Cerebellum (tissue), 4 donors: ENCODE measurements at places on chromosomes 12 and 14.

DNA sequence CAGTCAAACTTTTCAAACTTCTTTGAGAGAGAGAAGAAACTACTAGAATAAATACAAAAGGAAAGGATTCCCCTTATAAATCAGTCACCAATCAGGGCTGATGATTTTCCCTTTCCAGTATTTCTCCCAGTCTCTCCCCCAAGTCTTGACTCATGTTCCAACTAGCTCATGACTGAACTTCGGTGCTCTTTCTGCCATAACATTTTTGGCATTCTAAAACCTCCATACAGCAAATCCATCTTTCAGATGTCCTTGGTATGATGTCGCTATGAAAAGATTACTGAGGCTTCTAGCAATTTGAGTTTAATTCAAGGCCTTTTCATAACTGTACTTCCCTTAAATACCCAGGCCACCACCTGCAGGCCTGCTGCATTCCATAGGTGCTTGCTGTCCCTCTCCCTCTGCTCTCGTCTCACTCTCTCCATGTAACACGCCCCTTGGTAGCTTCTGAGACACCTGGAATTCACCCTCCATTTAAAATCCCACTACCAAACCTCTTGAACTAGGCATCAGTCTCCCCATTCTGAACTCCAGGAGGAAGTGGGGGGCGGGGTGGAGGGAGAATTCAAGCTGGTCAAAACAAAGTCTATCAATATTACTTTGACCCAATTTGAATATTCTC lies 2.4 kb downstream of the PRKD1 start:
- no peak for DNase-seq

- DNase-seq = no peak
Observed at GRCh38 chr12:47102406-47102805, 22.6 kb upstream of the AMIGO2 start.

GRCh38 chr14:27686137-27686536 lies 1080.5 kb upstream of the FOXG1 start:
- DNase-seq = no peak

DNA sequence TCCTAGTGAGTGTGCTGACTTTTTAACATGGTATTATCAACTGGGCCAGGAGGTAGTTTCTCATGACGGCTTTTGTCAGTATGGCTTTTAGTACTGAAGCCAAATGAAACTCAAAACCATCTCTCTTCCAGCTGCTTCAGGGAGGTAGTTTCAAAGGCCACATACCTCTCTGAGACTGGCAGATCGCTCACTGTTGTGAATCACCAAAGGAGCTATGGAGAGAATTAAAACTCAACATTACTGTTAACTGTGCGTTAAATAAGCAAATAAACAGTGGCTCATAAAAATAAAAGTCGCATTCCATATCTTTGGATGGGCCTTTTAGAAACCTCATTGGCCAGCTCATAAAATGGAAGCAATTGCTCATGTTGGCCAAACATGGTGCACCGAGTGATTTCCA lies 141.1 kb downstream of the HMGA2 start:
- no peak for DNase-seq

DNA sequence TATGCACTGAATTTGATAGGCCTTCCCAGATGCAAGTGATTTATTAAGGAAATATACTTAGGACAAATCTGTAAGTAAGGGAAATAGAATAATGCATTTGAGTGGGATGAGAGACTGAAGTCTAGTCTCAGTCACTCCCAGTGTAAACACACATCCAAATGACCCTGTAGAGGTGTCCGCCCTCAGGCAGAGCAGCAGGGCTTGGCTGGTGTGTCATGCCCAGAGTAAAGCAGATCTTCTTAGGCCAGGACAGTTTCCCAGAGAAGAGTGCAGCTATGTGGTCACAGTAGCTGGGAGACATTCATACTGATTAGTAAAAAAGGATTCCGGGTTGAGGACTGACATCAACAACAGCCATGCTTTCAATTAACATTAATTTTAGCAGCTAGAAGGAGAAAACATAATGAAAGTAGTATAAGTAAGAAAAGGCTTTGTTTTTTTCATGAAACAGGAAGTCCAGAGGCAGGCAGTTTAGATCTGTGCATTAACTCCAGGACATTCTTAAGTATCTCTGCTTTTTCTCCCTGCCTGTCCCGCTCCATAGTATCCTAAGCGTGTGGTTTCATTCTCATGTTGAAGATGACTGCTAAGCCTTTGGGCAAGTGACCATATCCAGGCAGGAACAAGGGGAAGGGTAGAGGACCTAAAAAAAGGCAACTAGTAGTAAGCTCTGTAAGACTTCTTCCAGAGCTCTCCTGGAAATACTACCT lies 35.7 kb downstream of the CNTN1 start:
- DNase-seq = no peak

DNA sequence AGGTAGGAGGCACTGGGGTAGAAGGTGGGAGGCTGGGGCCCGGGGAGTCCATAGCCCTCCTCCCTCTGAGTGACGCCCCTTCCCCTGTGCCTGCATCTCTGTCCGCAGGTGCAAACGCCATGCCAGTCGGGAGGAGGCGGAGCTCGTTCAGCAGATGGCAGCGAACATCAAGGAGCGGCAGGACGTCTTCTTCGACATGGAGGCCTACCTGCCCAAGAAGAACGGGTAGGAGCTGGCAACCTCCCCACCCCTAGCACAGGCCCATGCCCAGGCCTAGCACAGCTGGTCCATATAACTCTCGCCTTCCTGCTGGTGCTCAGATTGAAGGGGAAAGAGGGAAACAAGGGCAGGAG lies 35.6 kb downstream of the TMEM120B start:
- peak; percentile 50 for DNase-seq

DNA sequence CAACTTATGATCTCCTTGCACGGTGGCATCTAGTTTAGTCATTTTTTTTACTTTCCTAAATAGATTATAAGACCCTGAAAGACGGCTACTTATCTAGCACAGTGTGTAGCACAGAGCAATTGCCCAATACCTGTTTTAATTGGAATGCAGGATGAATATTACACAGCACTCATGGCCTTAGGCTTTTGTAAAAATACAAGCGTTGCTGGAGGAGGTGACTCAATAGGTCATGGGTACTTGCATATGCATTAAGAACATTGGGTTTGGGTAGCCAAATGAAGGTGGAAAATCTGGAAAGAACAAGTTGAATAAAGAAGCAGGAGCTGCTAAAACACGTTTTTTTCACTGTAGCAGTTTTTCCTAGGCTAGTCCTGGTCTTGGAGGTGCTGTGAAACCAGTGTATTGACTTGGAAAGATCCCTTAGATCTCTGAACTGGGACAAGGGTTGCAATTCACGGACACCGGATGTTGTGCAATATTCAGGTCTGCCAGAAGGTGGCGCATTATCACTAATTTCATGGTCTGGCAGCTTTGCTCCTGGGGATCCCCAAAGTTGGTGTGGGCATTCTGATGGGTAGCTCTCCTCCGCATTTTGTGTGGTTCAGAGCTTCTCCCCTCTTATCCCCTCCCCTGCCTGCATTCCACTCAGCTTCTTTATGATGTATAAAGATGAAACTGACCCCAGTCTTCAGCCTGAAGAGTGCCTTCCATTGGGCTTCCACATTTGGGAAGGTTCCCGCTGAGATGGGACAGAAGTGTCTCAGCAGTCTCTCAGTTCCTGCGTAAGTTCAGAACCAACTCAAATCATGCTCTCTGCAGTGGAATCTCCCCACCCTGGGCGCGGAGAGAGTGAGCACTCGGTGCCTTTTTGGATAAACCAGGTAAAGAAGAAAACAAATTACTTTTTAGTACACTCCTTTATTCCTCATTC lies 278.3 kb downstream of the NRXN3 start:
- peak; percentile 52 for DNase-seq

DNA sequence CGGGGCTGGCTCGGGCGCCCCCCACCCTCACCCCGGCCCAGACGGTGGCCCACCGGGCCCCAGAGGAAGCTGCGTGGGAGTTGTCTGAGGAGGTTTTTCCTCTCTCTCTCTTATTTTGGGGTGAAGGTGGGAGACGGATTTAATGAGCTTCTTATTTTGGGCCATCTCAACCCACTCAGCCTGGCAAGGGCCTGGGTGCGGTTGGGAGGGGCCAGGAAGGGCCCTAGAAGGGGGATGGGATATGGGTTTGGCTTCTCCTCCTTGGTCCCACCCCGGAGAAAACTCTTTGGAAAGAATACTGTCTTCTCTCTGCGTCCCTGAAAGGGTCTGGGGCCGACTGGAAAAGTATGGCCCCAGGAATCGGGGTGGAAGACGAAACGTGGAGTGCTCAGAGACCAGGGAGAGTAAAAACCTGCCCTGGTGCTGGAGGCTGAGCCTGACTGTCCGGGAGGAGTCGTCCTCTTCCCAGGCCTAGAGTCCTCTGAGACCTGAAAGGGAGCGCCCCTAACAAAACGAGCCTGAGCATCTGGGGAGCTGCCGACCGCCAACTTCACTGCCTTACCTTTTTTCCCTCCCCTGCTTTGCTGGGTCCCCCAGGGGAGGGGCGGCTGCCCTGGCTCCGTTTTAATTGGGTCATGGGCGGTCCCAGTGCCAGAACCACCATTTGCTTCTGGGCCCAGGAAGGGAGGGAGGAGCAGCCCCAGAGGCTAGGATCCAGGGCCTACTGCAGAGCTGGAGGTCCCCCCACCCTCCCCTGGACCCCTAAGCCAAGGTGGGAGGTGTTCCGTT lies 1.6 kb downstream of the MMP14 start:
- DNase-seq = no peak

DNA sequence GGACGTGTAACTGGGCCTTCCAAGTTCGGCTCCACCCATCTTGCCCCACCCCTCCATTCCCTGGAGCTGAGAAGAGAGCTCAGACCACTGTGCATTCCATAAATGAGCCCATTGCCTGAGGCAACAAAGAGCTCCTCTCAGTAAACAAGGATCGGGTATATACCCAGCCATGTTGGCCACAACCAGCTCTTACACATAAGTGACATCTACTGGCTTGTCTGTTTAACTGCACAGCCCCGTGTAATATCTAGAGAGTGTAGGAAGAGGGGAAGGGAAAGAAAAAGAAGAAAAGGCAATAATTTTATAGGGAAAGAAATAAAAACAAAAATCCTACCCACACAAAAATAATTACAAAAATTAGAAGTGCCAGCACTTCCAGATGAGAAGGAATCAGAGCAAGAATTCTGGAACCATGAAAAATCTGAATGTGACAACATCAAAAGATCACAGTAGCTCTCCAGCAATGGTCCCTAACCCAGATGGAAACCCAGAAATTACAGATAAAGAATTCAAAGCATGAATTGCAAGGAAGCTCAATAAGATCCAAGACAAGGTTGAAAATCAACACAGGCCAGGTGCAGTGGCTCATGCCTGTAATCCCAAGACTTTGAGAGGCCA lies 308.1 kb downstream of the RPAP3 start:
- DNase-seq = no peak

DNA sequence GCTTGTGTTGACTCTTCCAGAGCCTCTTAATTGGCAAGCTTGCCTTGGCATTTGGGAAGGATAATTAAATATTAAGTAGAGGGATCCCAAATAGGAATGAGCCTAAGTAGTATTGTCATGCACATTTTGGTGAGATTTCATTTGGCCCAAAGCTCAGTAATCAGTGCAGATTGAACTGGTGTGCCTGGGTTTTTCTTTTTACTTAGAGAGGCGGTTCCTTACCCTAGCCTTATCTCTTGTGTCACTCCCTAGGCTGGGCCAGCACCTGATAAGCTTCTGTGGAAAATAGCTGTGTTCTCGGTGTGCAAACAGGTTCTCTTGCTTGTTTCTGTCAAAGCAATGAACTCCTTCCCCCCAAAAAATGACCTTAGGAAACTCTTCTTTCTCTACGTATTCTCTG lies 9.3 kb upstream of the B4GALNT3 start:
- no peak for DNase-seq

DNA sequence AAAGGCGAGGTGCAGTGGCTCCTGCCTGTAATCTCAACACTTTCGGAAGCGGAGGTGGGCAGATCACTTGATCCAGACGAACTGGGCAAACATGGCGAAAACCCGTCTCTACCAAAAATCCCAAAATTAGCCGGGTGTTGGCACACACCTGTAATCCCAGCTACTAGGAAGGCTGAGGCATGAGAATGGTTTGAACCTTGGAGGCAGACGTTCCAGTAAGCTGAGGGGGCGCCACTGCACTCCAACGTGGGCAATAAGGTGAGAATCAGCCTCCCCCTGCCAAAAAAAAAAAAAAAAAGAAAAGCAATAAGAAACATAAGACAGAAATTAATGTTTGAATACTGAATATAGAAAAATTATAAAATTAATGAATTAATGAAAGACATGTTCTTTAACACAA lies 928.7 kb downstream of the LRFN5 start:
- no peak for DNase-seq

DNA sequence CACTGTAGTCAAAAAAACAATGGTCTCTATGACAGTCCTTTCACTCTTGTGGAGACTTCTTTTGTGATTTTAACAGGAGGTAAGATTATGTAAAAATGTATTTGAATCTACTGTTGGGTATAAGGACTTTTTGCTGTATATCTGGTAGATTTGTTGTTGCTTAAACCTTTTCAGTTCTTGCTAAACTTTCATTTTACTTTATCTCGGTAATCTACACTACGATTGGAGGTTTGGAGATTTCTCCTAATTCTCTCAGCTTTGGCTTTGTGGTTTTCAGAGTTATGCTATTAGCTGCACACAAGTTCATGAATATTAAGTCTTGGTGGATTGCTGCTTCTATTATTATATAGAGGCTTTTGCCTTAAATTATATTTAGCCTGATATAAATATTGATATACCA lies 116.6 kb upstream of the HIF1A start:
- DNase-seq = no peak

DNA sequence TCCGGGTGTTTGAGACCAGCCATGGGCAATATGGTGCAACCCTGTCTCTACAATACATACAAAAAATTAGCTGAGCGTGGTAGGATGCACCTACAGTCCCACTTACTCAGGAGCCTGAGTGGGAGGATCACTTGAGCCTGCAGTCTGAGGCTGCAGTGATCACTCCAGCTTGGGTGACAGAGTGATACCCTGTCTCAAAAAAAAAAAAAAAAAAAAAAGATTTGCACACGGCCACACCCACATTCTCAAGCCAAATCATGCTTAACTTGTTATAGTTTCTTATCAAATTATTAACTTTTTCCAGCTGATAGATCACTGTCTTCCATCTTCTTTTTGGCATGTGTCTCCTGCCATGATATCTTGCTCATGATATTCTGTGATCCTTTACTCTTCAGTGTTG lies 6.8 kb downstream of the DRAM1 start:
- no peak for DNase-seq

- peak; percentile 23 for DNase-seq
Observed at GRCh38 chr14:105313381-105314286, 914 bp upstream of the PACS2 start.

GRCh38 chr14:67971627-67972625 lies 152.3 kb downstream of the RAD51B start:
- DNase-seq = no peak

- DNase-seq = peak; percentile 92
Observed at GRCh38 chr14:90396341-90397339, at the start of gene CALM1. Gene CALM1, plus strand, starts transcription at chr14:90397029. Its CDS starts 202 bp downstream, at chr14:90397231.

DNA sequence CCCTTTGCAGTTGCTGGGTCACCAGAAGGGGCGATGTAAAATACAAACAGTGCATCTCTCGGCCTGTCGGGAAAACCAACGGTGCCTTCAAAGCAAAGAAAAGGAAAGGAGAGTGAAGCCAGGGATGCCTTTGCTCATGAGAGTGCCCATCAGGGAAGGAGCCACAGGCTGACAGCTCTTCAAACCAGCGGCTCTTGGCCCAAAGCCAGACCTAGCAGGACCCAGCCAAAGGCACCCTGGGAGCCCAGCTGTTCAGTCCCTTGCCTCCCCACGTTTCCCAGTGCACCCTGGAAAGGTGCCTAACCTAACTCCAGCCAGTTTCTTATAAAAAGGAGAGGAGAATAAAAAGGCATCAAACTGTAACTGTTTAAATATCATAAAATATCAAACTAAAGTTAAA lies 29.2 kb downstream of the PRMT8 start:
- DNase-seq = no peak
